ENCODE measurements at places on chromosomes 4 and X. TPM values are rescaled to one million over a fixed set of nuclear protein-coding genes. Genes with fewer than 3 reads are reported as not detected.
A peak's percentile ranks its signal among the peaks of the same experiment; 100 is the strongest.

GRCh38 chrX:10073671-10074070 lies 83.1 kb upstream of the CLCN4 start:
- H3K36me3 ChIP-seq, result no peaks in the 10 kb centered on the region
- no peaks in the 10 kb centered on the region for H3K4me1 ChIP-seq
- no peaks in the 10 kb centered on the region for H3K27me3 ChIP-seq
- H3K4me3 ChIP-seq, result no peak overlapping the region
- DNase-seq, result no peak

DNA sequence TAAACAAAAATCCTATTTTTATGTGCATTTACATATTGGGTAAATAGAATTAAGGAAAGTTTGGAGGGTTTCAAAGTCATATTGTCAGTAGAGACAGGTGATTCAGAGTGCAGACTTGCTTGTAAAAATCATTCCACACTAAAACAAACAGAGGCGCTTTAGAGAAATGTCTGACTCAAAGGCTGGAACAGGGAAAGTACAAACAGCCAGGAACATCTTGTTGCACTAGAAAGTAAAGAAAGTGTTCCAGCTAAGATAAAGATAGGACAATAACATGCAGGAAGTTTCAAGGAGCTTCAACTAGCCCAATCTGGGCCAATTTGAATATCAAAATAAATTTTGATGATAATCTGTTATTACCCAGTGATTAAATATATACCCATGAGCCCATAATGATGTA lies 16.4 kb upstream of the NUDT10 start:
- no peaks in the 10 kb centered on the region for H3K27me3 ChIP-seq
- no peak overlapping the region for H3K4me3 ChIP-seq
- H3K27ac ChIP-seq, result no peak overlapping the region
- H3K36me3 ChIP-seq, result no peaks in the 10 kb centered on the region
- no peaks in the 10 kb centered on the region for H3K4me1 ChIP-seq

DNA sequence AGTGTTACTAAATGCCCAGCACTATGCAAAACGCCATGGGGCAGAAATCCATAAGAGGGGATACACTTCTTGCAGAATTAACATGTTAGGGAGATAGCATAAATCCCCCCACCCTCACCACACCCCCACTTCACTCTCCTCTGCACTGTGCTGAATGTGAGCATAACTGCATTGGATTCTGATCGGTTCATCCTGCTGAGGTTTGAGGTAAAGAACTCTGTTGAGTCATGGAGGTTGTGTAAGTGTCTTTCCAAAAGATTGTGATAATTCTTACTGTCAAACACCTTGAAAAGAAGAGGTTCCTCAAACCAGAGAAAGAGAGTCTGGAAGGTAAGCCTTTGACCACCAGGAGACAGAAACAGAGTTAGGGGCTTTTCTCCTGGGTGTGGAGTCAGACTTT lies 43.6 kb downstream of the RBM47 start:
- no peaks in the 10 kb centered on the region for H3K27me3 ChIP-seq
- H3K4me1 ChIP-seq, result peaks cover 11% of the 10 kb centered on the region
- H3K36me3 ChIP-seq, result no peaks in the 10 kb centered on the region
- no peak overlapping the region for H3K27ac ChIP-seq

DNA sequence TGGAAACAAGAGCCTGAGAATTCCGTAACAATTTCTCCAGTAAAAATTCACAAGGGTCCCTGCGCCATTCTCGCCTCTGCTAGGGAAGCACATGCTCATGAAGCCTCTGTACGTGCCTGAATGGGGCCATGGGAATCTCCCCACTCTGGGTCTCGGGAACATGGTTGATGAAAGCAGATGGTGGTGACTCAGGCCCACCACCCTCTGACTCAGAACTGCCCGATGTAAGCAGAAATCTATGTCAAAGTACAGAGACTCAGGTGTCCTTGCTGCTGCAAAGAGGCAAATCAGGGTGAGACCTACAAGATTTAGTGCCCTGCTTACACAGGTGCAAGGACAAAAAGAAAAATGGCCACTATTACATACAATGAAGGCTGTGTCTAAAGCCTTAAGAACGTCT lies 65.0 kb downstream of the SCD5 start:
- H3K36me3 ChIP-seq, result no peaks in the 10 kb centered on the region
- no peak overlapping the region for H3K4me3 ChIP-seq
- no peaks in the 10 kb centered on the region for H3K27me3 ChIP-seq
- no peak overlapping the region for H3K27ac ChIP-seq
- DNase-seq, result no peak

- H3K27me3 ChIP-seq, result peaks cover 68% of the 10 kb centered on the region
- peak; percentile 65 for DNase-seq
- no peaks in the 10 kb centered on the region for H3K36me3 ChIP-seq
- no peak overlapping the region for H3K27ac ChIP-seq
These were observed 548 bp downstream of the NEUROG2 start for GRCh38 chr4:112515198-112516065.

- H3K4me1 ChIP-seq, result no peaks in the 10 kb centered on the region
- no peaks in the 10 kb centered on the region for H3K36me3 ChIP-seq
- peak overlapping the region; percentile 51 for H3K4me3 ChIP-seq
- no peaks in the 10 kb centered on the region for H3K27me3 ChIP-seq
- H3K27ac ChIP-seq, result peak overlapping the region; percentile 89
- peak; percentile 94 for DNase-seq
These were observed 172 bp upstream of the HSPA4L start for GRCh38 chr4:127782025-127782274.

DNA sequence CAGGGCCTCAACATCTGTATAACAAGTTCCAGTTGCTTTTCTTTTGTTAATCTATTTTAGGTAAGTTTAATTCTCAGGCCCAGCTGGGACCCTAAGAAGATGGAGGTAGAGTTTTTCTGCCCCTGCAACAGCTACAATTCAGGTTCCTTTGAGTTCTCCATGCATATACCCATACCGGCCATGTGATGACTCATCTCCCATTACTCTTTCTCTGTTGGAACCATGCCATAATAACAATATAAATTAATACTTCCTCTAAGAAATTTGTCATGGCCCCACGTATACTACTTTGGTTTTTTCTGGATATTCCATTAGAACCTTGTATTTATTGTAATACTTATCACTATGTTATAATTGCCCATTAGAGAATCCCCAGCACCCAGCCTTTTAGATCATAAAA lies 1.3 kb upstream of the INTU start:
- H3K4me3 ChIP-seq, result no peak overlapping the region
- no peaks in the 10 kb centered on the region for H3K36me3 ChIP-seq
- peaks cover 3% of the 10 kb centered on the region for H3K4me1 ChIP-seq
- no peak for DNase-seq
- no peaks in the 10 kb centered on the region for H3K27me3 ChIP-seq

DNA sequence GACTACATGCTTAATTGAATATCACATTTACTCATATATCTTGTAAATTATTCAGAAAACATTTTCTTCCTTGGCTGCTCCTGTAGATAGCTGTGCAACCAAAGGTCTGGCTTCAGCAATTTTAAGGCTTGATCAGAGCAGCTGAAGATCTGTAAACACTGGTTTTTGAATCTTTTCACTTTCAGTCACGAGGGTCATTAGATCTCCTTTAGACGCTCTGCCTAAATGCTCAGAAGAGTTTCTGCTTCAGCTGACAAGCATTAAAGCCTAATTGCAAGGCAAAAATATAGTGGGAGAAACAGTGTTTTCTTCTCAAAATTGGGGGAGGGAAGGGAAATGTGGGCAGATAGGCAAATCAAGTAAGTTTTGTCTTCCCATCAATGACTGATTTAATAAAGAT lies 25.7 kb downstream of the TRPC5 start:
- H3K36me3 ChIP-seq, result no peaks in the 10 kb centered on the region
- no peak for DNase-seq
- no peaks in the 10 kb centered on the region for H3K27me3 ChIP-seq

- no peak overlapping the region for H3K27ac ChIP-seq
- no peak for DNase-seq
- H3K4me3 ChIP-seq, result no peak overlapping the region
- H3K4me1 ChIP-seq, result no peaks in the 10 kb centered on the region
- H3K27me3 ChIP-seq, result no peaks in the 10 kb centered on the region
These were observed 127.1 kb downstream of the SH3KBP1 start for GRCh38 chrX:19760345-19760744.

- H3K36me3 ChIP-seq, result no peaks in the 10 kb centered on the region
- no peaks in the 10 kb centered on the region for H3K4me1 ChIP-seq
- H3K27ac ChIP-seq, result no peak overlapping the region
- H3K4me3 ChIP-seq, result no peak overlapping the region
- H3K27me3 ChIP-seq, result no peaks in the 10 kb centered on the region
These were observed 18.0 kb downstream of the PPEF1 start for GRCh38 chrX:18725310-18725943.

- no peaks in the 10 kb centered on the region for H3K36me3 ChIP-seq
- no peak overlapping the region for H3K4me3 ChIP-seq
- H3K4me1 ChIP-seq, result no peaks in the 10 kb centered on the region
- peak; percentile 71 for DNase-seq
- H3K27ac ChIP-seq, result no peak overlapping the region
- H3K27me3 ChIP-seq, result peaks cover 6% of the 10 kb centered on the region
These were observed 4.2 kb upstream of the CDS1 start for GRCh38 chr4:84578540-84579402.

- peak overlapping the region; percentile 90 for H3K4me3 ChIP-seq
- H3K36me3 ChIP-seq, result peaks cover 3% of the 10 kb centered on the region
- H3K4me1 ChIP-seq, result peaks cover 18% of the 10 kb centered on the region
- peak overlapping the region; percentile 59 for H3K27ac ChIP-seq
These were observed 361 bp downstream of the QDPR start for GRCh38 chr4:17511509-17511949.

GRCh38 chr4:88982757-88983156 lies 74.2 kb downstream of the FAM13A start:
- no peaks in the 10 kb centered on the region for H3K4me1 ChIP-seq
- no peaks in the 10 kb centered on the region for H3K36me3 ChIP-seq
- no peak for DNase-seq
- H3K27ac ChIP-seq, result no peak overlapping the region
- no peaks in the 10 kb centered on the region for H3K27me3 ChIP-seq

- H3K27ac ChIP-seq, result peak overlapping the region; percentile 3
- peaks cover 4% of the 10 kb centered on the region for H3K4me1 ChIP-seq
- peaks cover 2% of the 10 kb centered on the region for H3K36me3 ChIP-seq
- no peak overlapping the region for H3K4me3 ChIP-seq
- no peak for DNase-seq
- no peaks in the 10 kb centered on the region for H3K27me3 ChIP-seq
These were observed 6.7 kb downstream of the FLNA start for GRCh38 chrX:154367474-154368308.

The RLIM gene
- total RNA-seq, result 42.7 TPM

The CHRNA9 gene
- total RNA-seq, result not detected

The AFP gene
- not detected for total RNA-seq

The LRRC66 gene
- 0.44 TPM for total RNA-seq

The POU4F2 gene
- not detected for total RNA-seq

The FAM9B gene
- not detected for total RNA-seq

The TMEM164 gene
- 36.0 TPM for total RNA-seq

The RNF150 gene
- 34.2 TPM for total RNA-seq

The HSFX3 gene
- total RNA-seq, result not detected

The TCEAL7 gene
- 2.6 TPM for total RNA-seq

The XAGE1A gene
- total RNA-seq, result not detected

The RAP1GDS1 gene
- 42.2 TPM for total RNA-seq

The CXCL11 gene
- not detected for total RNA-seq

The PIR gene
- total RNA-seq, result 7.0 TPM

All from kidney (tissue), 22 donors.